T-cell (primary cell): ENCODE measurements at places on chromosomes 6 and 20.

GRCh38 chr6:137036566-137037300, 8.0 kb downstream of the IL20RA start:
- DNase-seq: no peak

GRCh38 chr6:40563111-40563510, 24.1 kb downstream of the LRFN2 start:
- no peak for DNase-seq

- DNase-seq: no peak
These were observed 1.4 kb downstream of the GLO1 start for GRCh38 chr6:38701551-38701950.

DNA sequence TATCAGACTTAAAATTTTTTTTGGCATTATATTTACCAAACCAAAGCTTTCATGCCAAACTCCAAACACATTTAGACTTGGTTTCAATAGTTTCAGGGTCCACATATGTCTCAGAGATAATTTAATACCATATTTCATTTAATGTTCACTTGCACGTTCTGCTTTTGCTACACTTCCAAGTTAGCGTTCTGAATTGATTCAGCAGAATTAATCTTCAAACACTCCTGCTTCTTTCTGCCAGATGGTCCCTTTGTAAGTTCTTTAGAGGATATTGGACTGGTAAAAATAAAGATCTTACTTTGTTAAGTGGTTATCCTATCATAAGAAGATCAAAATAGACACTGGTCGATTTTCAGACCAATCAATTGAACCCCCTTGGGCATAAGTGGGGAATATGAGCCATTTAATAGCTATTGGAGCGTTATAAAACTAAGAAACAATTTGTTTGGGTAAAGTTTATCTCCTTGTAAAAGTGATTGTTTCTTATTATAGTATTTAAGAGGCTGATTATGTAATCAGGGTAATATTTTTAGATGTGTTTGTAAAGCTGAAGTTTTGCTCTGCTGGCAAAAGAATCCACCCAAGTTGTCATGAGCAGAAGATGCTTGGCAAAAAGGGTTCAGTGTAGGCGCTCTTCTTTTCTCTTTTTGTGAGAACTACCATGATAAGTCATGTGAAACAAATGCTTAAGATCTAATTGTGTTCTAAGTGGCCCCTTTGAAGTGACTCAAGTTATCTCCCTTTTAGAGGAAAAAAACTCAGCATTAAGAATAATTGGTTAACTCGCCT, 92.2 kb downstream of the MCHR2 start:
- no peak for DNase-seq

GRCh38 chr6:45689926-45690615, 312.3 kb upstream of the SUPT3H start:
- DNase-seq: no peak

- DNase-seq: no peak
These were observed 39.5 kb downstream of the CRISP1 start for GRCh38 chr6:49826743-49827406.

GRCh38 chr6:118319894-118320649, 228.0 kb upstream of the PLN start:
- DNase-seq: no peak

DNA sequence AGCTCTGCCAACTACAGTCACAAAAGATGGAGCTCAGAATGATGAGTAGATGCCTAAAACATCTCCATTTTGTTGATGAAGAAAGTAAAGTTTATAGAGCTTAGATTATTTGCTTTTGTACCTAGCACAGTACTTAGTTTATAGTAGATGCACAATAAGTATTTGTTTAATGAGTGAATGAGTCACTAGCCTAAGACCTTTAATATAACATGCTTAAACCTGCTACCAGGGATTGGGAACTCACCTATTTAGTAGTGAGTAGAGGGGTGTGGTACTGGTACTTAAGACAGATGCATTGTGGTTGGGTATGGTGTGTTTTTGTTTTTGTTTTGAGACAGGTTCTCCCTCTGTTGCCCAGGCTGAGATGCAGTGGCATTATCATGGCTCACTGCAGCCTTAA, 35.8 kb downstream of the TRIM38 start:
- DNase-seq: no peak

DNA sequence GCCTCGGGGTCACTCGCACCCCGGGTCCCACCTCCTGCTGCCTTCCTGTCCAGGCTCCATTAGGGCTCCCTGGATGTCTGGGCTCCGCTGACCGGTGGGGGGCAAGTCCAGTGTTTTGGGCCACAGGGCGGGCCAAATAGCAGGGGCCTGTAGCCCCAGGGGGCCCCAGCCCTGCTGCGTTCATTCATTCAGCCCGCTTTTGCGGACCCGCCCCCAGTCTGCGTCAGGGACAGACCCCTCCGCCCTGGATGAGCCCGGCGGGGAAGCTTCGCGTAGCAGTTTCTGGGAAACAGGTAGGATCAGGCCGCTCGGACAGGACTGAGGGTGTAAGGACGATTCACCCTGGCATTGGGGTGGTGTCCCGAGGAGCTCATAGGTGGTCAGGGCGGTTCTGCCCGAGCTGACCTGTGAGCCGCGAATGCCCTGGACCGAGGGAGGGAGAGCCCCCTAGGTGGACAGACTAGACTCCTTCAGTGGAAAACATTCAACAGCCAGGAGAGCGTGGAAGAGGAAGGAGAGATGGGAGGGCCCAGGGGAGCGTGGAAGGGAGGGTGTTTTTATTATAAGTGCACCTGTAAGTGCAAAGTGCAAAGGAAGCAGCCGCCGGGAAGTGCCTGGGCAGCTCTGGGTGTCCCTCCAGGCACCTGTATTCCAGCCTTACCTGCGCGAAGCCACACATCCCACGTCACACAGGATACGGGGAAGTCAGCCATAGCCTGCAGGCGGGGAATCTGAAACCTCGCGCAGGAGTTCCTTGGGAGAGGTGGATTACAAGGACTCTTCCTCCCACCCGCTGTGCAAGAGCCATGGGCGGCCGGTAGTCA, 662 bp downstream of the ENTPD6 start:
- no peak for DNase-seq

- no peak for DNase-seq
These were observed 89.4 kb upstream of the NFATC2 start for GRCh38 chr20:51631953-51632352.

GRCh38 chr6:131029626-131030297, 33.3 kb downstream of the EPB41L2 start:
- DNase-seq: no peak

DNA sequence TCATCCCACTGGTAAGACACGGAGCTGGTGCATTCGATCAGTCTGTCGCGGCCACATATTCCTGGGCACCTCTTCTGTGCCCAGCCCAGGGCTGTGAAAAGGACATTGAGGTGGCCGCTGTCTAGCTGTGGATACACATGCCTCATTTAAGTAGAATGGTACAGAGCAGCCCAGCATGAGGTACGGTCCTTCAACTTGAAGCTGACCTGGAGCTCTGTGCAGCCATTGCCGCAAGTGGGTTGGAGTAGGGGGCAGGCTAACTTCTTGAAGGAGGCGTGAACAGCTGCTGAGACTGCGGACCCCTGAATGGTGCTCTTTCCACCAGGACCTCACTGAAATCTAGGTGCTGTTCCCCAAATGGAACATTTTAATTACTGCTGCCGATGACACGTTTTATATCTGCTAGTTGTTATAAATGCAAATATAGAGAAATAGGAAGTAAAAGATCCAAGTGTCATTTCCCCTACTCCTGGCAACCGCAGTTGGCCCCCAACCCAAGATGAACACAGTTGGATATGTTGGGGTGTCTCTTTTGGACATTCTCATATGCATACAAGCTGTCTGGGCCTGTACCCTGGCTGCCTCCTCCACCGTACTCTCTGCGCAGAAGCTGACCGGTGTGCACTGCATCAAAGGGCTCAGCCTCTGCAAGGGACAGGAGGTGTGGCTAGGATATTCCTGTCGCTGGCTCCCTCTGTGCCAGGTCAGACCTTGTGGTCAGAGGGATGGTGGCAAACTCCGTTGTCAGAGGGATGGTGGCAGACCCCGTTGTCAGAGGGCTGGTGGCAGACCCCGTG, 86.1 kb downstream of the CDC5L start:
- DNase-seq: no peak

- DNase-seq: no peak
These were observed 40.0 kb upstream of the APCDD1L start for GRCh38 chr20:58555078-58555765.

DNA sequence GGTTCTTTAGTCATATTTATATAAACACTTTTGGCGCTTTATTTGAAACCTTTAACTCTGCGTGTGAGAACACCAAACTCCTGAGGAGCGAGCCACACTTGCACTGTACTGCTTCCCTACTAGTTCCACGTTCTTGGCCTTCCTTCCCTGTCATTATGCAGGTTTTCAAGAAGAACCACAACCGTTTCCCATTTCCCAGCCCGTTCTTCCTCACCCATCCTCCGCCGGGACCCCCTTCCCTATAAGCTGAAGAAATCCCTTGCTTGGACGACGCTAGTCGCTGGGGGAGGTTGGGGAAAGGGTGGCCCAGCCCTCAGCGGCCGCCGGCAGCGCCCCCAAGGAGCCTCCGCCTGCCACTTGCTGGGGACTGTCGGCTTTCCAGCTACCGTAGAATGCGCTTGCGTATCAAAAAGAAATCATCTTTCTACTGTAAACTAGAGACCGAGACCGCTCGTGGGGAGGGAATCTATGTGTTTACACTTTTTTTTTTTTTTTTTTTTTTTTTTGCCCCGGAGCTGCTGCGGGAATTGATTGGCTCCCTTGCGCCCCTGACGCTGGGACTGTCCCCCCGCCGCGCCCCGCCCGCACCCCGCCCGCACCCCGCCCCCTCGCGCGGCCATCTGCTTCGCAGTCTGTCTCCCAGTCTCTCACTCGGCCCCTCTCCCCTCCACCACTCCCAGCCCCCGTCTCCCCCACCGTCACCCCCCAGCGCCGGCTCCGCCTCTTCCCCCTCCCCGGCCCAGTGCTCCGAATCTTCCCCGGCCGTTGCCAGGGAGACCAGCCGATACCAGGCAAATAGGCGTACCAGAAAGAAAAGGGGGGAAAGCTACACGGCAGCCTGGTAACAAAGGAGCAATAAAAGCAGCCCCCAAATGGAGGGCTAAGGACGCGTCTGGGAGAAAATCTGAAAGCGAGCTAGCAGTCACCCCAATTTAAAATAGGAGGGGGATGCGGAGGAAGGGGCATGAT, 2.3 kb upstream of the MARCKS start:
- DNase-seq: no peak

- no peak for DNase-seq
These were observed 28.0 kb upstream of the NEDD9 start for GRCh38 chr6:11260249-11261038.

GRCh38 chr6:168216751-168217191, 102.8 kb downstream of the DACT2 start:
- no peak for DNase-seq

DNA sequence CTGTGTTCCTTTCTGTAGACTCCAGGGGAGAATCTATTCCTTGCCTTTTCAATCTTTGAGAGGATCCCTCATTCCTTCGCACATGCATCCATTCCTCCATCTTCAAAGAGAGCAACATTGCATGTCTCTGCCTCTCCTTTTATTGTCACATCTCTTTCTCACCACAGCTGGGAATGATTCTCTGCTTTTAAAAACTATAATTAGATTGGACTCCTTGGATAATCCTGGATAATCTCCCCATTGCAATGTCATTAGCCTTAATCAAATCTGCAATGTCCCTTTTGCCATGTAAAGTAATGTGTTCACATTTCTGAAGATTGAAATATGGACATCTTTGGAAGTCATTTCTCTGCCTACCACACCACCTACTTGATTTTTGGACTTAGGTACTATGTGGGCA, 750.1 kb downstream of the COL12A1 start:
- no peak for DNase-seq

DNA sequence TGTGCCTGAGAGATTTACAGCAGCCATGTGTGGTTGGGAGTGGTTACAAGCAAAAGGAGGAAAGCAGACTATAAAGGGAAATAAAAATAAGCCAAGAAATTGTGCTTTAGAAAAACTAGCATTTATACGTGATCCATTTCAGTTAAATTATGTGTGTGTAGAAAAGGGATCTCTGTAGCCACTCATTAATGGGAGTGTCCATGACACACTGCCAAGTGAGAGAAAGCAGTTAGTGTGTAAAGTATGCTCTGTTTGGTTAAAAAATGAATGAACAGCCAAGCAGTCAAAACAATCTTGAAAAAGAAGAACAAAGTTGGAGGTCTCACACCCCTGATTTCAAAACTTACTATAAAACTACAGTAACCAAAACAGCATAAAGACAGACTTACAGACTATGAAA, 67.9 kb upstream of the GGTLC1 start:
- no peak for DNase-seq

GRCh38 chr6:75145976-75146375, 59.9 kb downstream of the COL12A1 start:
- no peak for DNase-seq

DNA sequence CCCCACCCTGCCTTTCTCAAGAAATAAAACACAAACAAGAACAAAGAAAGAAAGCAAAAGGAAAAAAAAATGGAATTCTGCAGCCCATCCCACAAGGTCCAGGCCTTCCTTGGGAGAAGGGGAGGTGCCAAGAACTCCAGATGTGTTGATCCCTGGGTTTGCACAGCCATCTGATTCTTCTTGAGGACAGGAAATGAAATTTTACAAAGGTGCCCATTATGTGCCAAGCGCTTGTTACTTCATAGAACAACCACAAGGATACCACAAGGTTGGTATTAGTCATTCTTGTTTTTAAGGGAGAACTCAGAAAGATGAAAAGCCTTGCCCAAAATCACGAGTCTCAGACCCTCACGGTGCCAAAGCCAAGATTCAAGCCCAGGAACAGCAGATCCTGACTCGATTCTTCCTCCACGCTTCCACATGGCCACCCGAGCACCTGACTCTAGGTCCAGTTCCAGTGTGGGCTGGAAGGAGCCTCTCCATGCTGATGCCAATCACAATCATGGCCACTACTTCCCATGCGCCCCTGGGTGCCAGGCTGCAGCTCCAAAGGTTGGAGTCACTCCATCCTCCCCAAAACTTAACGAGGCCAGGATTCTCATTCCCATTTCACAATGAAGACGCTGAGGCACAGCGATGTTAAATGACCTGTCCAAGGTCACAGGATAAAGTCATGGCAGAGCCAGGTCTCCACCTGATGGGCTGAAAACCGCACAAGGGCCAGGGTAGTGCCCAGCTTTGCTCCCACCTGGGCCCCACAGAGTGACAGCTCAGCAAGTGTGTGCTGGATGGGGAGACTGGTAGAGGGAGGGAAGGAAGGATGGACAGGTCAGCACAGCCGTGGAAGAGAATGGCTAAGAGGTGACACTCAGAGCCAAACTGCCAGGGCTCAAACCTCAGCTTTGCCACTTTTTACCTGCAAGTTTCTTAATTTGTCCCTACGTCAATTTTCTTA, 66.7 kb upstream of the TOP1 start:
- DNase-seq: no peak
